NCI-H1930 (cell line): ENCODE measurements at places on chromosomes 2 and 18.

DNA sequence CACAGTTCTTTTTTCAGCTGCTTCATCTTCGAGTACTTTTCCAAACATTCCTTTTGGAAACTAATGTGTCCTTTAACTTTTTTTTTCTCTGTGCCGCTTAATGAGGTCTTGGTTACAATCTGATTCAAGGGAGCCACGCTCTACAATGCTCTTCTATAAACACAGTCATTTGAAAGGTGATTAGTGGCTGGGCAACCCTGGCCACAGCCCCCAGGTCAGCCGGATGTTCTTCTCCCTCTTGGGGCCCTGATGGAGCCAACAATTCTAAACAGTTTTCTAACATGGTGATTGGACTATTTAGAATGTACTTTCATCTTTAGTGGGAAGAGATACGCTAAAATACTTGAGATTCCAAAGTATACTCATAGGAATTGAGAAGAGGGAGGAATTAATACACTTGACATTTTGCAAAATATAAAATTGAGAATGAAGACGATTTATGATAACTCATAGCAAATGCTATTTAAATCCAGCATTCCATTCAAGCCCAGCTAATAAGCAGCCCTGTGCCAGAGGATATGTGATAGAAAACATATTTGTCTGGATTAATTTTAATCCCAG is 83.7 kb upstream of the MBOAT2 start:
- DNase-seq, result no peak

DNA sequence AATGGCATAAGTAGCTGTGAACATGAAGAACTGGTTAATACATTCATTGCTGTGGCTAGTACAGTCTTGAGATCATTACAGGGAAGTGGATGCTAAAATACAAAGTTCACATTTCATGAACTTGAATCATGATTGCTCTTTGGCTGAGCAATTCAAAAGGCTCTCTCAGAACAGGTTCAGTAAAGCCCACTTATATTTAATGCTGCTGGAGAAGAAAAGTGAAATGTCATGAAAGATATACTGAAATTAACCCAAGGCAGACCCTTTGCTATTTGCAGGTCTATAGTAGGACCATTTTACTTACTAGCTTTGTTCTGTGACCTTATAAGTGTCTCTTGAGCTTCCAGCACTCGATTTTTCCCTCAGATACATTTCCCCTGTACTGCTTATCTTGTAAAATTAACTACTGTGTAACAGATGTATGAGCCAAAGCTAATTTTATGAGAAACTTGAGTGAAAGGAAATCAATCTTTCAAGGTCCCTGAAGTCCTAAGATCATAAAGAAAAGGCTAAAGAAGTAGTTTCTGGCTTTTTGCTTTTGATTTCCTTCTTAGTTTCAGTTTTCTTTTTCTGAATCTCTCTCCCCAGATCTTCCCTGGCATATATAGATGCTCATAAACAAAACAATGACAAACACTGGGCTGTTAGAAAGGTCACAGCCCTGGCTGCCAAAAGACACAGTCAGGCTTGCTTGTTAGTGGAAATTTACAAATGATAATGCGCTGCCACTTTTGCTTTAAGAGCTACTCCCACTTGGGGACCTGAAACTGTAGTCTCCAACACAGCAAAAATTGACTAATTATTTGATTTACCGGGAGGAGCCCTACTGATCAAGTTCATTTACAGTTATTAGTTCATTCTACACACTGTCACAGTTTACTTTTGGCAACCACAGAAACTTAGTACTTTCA is 132.7 kb upstream of the XPO1 start:
- no peak for DNase-seq

DNA sequence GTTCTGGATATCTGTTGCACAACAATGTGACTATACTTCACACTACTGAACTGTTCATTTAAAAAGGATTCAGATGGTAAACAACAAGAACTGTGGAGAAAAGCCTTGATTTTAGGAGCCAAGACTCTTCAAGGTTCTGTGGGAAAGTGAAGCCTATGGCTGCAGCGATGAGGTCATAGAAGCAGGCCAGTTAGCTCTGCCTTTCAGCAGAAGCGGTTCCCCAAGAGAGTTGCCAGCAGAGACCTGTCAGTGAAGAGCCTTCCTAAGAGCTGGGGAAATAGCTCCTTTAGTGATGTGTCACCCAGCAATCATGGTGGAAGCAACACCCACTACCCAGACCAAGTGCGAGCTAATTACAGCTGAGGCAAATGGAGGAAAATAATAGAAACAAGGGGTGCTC is 346.5 kb upstream of the ETAA1 start:
- no peak for DNase-seq

DNA sequence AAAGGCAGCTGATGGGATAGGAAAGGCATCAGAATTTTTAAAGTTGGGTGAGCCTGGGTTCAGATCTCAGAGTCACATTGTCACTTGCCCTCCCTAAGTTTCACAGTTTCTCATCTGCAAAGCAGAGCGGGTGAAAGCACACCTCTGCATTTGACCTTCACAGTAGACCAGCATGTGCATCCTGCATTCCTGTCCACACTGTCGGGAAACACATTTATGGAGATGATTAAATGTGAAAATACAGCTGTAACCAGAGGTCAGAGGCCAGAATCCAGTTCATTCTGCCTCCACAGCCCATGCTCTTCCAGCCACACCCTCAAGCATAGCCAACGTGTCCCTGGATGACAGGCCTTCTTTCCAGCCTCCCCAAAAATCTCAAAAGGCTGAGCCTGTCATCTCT is 392.0 kb upstream of the MYT1L start:
- DNase-seq, result no peak

DNA sequence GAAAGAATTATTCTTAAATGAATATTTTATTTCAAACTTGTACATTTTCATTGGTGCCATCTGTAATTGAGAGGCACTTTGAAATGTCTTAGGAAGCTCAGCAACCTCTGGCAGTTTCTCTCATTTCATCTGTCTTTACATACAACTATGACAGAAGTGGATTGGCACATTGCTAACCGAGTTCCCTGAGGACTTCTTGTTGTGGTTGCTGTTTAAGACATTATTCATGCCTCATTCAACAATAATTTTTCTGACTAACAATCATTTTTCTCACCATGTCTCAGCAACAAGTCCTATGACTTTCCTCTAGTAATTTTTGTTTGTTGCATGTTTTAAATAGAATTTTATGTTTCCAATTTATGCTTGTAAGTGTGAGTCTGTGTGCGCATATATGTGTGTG is 284.0 kb upstream of the CWC22 start:
- DNase-seq, result no peak

DNA sequence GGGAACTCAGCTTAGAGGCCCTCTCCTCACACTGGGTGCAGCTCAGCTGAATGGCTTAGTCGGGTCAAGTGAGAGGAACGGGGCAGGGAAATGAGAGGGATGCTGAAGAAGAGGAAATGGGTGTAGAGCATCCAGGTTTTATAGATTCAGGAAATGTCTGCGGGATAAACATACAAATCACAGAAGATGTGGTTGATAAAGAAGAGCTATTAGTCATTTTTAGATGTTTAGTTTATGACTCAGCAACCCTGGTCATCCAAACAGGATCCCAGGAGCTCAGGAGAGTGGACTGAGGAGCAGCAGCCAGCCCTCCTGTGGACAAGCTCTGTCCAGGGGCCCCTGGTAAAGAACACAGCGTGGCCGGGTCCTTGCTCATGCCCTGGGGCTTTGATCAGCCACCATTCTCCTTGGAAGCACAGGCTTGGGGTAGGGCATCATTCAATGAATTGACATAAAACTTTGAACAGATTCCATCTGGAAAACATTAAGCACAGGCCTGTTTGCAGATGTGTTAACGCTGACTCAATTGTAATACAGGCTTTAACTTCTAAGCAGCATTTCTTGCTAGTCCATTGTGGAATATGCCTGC is 83.0 kb downstream of the NPAS2 start:
- DNase-seq, result no peak

- DNase-seq, result no peak
Observed at GRCh38 chr2:221390878-221391277, 181.2 kb downstream of the EPHA4 start.

DNA sequence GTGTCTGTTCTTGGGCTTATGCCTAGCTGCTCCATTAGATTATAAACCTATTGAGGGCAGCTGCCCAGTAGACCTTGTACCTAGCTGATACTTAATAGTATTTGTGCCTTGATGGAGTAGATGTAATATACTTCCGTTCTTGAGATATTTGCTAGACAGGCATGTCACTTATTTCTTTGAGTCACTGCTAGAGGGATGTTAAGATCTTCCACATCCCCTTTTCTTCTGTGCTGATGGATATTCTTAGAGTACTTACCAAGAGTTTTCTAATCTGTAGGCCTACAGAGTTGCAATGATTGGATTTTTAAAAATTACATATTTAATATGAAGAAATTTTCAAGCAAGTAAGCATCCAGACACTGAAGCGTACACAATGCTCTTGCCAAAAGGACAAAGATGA is 226.7 kb downstream of the TPGS2 start:
- DNase-seq, result no peak

GRCh38 chr2:70919672-70920366 is 15.9 kb upstream of the ATP6V1B1 start:
- DNase-seq, result peak; percentile 57

DNA sequence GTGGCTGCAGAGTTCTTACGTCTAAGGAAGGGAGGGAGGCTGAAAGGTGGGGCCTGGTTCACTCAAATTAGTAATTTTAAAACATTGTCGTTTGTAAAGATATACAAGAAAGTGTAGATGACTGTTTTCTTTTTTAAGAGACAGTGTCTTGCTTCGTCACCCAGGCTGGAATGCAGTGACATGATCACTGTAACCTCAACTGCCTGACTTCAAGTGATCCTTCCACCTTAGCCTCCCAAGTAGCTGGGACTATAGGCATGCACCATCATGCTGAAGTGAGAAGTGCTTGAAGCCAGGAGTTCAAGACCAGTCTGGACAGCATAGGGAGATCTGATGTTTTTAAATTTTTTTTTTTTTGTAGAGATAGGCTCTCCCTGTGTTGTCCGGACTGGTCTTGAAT is 52.9 kb downstream of the HNRNPLL start:
- no peak for DNase-seq

DNA sequence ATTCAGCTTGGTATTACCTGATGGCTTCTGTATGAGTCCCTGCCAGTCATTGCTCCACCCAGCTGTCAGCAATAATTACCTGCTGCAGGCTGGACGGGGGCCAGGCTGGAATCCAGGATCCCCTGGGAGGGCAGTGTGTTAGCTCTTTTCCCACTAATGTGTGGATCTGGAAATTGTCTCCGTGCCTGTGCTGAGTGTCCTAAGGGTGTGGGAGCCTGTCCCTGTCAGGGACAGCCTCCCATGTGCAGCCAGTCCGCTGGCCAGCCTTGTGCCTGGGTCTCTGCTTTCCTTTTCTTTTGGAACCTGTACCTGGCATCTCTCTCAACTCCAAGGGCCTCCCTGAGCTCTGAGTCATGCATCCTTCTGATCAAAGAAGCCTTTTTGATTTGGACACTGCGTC is 107.2 kb upstream of the SPRED2 start:
- no peak for DNase-seq

DNA sequence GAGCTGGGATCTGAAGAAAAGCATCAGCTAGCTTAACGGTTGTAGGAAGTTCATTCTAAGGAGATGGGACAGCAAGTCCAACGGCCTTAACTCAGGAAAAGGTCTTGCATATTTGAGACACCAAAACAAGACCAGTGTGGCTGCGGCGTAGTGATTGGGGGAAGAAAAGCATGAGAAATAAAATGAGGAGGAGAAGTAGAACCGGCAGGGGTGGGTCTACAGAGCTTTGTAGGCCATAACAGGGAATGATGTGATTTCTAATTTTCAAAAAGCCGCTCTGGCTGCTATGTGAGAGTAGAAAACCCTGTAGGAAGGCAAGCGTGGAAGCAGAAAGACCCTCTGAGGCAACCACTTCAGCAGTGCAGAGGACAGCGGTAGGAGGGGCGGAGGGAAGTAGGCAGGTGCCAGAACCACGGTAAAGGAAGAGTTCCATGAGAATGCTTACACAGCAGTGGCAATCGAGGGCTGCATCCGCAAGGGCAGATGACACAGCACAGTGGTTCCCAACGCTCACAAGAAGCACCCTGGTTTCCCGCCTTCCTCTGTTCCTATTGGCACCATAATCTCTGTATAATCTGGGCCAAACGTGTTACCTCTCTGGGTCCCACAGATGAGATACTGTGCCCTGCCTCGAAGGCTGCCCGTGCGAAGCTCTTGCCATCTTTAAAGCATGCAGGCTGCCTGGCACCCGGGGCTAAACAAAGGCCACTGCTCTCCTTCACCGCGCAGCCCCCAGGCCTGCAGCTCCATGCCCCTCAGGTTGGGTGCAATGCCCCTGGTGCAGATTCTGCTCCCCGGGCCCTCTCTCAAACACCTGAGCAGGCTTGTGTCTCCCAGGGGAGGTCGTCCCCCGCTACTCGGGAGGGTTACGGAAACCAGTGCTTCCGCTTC is 795 bp downstream of the ANKRD39 start:
- DNase-seq, result no peak

DNA sequence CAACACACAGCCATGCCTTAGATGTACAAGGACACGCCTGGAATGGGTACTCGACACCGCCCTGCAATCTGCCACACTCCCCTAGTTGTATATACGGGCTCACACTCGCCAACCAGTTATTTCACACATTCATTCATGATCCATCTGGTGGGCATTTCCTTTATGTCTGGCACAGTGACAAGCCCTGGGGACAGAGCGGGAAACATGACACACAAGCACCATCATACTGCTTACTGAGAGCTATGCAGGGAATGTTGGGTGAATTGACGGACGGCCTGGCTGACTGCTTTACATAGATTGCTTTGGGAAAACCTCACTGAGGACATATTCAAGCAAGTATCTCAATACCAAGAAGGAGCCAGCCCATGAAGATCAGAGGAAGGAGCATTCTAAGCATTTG is 448.0 kb upstream of the SPRED2 start:
- no peak for DNase-seq

DNA sequence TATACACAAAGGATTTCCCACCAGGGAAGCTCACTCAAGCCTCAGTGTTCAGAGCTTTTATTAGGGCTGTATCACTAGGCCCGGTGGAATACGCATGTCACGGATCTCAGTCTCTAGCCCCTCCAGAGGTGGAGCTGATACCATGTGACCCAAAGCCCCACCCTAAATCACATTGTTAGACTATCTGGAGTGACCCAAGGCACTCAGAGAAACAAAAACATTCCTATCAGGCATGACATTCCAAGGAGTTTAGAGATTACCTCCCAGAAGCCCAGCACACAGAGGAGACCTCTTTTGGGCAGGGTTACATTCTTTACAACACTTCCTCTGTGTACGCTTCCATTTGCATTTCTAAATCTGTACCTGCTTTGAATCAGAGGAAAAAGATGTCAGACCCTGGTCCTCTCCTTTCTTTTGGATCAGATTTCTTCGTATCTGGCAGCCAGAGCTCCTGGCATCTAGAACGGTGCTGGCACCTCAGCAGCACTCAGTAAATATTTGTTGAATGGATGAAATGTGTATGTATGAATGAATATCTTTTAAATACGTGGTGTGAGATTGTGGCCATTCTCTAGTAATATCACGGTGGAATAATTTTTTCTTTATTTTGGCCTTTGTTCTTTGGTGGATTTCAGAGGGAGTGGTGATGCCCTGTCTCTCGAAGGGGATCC is 37.7 kb upstream of the SMAD2 start:
- no peak for DNase-seq

GRCh38 chr2:231526341-231527090 is 3.7 kb downstream of the NMUR1 start:
- no peak for DNase-seq
